Parietal lobe (tissue), 2 donors: ENCODE measurements at places on chromosomes 2 and 18. TPM values are rescaled to one million over a fixed set of nuclear protein-coding genes. Genes with fewer than 3 reads are reported as not detected.

Gene MEIS1
- 27.5 TPM for total RNA-seq

Gene LIMS4
- total RNA-seq = 0.94 TPM

Gene G6PC2
- not detected for total RNA-seq

Gene CNNM3
- 25.7 TPM for total RNA-seq

Gene APOB
- 0.94 TPM for total RNA-seq

Gene NMUR1
- not detected for total RNA-seq

Gene COL6A3
- 2.8 TPM for total RNA-seq

Gene SLC14A1
- 0.94 TPM for total RNA-seq
